ENCODE measurements at places on chromosomes 5 and 9. TPM values are rescaled to one million over a fixed set of nuclear protein-coding genes. Genes with fewer than 3 reads are reported as not detected.

DNA sequence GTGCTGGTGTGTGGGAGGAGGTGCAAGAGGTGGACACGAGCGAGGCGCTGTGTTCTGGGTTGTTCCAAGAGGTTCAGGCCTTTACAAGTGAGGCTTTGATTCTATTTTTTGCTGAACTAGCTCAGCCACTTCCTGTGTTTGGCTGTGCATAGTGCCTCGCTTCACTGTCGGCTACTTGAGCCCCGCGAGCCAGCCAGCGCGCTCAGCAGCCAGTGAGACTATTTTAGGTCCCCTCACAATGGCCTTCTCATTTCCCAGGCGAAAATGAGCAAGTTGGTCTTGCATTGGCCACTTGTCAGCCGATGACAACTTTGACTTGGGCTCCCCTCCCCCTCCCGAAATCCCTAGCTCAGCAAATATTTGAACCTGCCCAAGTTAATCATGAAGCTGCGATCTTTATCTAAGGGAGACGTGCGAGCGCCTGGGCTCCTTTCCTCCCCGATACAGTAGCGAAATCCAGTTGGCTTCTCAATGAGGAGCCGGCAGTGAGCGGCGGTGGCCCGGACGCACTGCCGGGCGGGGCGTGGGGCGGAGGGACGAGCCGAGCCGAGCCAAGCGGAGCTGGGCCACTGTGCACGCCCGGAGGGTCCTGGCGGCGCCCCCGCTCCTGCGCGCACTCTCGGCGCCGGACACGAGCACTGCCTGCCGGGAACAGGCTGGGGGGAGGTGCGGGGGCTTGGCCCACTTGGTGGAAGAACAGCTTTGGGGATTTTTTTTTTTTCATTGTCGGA is 72.6 kb downstream of the PIK3R1 start:
- peak; percentile 58 for DNase-seq

DNA sequence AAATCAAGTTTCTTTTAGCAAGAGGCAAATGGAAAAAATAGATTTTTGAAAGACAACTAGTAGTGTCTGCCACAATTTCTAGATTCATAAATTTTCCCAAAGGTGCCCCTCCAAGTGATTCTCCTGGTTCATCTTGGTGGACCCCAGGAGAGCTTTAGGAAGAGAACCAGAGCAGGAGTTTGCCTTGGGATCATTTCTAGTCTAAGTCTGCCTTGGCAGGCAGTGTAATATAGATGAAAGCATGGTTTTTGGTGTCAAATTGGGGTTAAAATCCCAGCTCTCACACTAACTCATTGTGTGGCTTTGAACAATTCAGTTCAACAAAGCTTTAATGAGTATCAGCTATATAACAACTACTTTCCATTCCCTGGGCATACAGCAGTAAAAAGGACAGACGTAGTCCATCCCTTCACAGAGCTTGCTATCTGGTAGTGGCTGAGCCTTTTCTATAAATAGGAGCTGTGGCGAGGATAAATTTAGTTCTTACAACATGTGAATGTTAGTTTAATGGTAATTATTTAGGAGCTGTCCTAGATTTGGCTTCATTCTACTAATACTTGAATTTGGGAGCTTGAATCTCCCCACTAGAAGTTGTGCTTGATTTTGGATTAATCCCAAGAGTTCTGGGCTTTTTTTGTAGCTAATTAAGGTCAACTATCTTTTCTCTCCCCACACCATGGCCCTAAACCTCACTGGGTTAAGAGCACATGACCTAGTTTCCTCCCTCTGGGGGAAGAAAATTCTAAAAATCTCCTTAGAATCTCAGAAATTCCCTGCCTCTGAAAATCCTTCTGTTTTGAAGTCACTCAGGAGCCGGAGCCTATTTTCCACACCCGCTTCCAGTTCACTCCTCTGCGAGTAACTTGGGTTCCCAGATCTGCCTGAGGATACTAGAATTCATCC is 197.8 kb downstream of the PCSK1 start:
- no peak for DNase-seq

GRCh38 chr9:27379311-27380251 is 82.6 kb upstream of the EQTN start:
- peak; percentile 54 for DNase-seq

DNA sequence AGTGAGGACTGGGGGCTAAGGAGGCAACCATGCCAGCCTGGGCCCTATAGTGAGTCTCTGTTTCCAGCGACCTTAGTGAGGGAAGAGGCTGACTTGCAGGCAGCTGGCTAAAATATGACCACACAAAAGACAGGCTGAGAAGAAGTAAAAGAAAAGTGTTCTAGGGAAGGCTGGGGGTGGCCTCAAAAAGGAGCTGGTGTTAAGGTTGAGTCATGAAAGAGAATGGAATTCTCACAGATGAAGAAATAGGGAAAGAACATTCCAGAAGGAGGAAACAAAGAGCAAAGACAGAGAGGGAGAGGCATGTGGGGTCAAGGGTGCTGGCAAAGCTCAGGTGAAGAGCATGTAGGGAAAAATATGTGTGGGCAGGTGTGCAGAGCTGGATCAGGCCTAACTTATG is 302.7 kb upstream of the RFX3 start:
- DNase-seq, result no peak

DNA sequence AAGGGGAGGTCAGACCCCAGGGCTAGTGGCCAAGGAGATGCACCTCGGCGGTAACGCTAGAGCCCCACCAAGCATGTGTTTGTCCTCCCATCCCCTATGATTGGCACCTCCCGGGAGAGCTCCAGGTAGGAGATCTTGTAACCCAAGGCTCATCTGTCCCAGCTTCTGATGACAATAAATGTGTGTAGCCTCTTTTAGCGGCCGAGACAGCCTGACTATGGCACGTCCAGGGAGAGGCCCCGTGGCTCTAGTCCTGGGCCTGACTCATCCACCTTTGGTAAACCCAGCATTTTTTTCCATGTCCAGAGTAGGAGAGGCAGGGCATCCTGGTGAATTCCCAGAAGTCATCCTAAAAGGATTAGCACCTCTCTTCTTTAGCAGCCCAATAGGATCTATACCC is 39.2 kb downstream of the IRF1 start:
- no peak for DNase-seq

GRCh38 chr9:77907585-77907984 is 124.0 kb downstream of the GNAQ start:
- no peak for DNase-seq

DNA sequence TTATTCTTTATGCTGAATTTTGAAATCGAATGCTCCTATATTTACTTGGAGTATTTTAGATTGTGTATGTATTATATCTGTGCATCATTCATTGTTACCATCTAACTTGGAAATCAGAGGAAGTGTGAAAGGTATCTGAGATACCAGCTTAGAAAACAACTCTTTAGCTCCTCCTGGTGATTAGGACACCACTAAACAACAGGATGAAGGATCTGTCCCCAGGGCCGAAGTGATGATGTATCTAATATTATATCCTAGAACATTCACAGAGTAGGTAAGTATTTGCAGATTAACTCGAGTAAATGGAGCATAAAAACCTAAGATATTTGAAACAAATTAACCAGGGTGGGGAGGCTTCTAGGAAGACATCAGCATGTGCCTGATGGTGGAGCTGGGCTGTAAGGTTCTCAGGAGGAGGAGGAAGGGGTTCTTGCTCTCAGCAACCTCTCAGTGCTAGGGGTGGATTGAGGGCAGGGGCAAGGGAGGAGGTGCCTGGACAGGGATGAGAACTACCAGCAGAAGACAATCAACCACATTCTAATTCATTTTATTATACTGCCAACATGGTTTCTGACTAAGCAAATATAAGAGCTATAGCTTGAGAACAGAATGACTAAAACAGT is 2.6 kb upstream of the NFIL3 start:
- DNase-seq, result no peak

DNA sequence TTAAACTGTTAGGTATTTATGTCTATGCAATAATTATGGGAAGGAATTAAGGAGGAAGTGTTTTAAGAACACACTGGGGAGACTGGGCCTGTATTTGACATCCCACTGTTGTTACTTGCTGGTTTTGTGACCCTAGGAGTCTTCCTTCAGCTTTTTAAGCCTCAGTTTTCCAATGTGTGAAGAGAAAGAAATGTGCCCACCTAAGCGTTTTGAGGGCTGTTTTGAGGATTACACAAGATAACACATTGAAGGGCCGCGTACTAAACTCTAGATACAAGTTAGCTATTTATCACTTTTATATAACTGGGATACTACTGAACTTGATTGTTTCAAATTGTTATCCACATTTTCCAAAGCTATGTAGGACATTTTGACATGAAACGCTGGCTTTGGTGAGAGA is 72.5 kb downstream of the NPR3 start:
- DNase-seq, result no peak

GRCh38 chr5:134825212-134825611 is 20.6 kb upstream of the C5orf24 start:
- no peak for DNase-seq

The ASS1 gene
- 14.3 TPM for total RNA-seq

The PCDHGB7 gene
- total RNA-seq, result not detected

- no peak for DNase-seq
Measured at GRCh38 chr5:25713259-25713658, 1068.5 kb upstream of the CDH10 start.

- DNase-seq, result no peak
Measured at GRCh38 chr5:136166909-136167308, 26.1 kb downstream of the SMIM32 start.

The NFIB gene
- total RNA-seq, result not detected

GRCh38 chr5:68884144-68884754 is 209.6 kb upstream of the SLC30A5 start:
- peak; percentile 15 for DNase-seq

The ZNF608 gene
- total RNA-seq, result not detected

DNA sequence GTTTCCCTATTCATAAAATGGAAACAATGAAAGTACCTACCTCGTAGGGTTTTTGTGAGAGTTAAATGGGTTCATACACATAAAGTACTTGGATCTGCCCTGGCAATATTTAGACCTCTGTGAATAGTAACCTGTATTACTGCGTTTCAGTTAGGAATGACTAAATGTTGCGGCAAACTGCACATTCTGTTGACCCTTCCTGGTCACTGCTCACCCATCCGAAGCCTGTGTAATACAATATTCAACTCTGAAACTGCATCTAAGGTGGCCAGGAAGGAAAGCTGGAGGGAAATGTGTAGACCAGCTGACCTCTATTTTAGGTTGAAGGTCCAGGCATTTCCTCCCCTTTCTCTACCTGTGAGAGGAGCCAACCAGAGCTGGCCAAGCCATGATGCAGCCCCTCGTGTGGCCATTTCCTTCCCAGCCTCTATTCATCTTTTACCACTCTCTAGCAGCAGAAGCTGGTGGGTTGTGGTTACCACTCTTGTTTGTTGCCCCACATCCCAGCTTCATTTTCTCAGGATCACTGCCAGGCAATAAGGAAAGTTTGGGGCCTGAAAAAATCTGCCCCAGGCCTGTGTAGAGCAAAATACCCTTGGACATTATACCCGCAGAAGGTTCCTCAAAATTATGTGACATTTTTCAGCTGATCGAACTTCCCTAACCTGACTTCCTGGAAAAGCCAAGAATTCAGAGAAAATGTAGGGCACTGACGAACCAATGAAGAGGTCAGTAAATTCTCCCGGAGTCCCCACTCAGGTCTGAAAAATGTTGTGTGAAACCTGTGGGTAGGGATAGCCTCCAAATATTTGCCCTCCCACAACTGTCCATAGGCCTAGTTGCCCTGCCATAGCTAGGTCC is 20.5 kb upstream of the PDCD1LG2 start:
- no peak for DNase-seq

- DNase-seq, result no peak
Measured at GRCh38 chr5:72478276-72478675, 28.9 kb downstream of the ZNF366 start.

The TTC16 gene
- 0.79 TPM for total RNA-seq
